Esophagus muscularis mucosa (tissue), 4 donors: ENCODE measurements at places on chromosomes 5 and 9. TPM values are rescaled to one million over a fixed set of nuclear protein-coding genes. Genes with fewer than 3 reads are reported as not detected.

DNA sequence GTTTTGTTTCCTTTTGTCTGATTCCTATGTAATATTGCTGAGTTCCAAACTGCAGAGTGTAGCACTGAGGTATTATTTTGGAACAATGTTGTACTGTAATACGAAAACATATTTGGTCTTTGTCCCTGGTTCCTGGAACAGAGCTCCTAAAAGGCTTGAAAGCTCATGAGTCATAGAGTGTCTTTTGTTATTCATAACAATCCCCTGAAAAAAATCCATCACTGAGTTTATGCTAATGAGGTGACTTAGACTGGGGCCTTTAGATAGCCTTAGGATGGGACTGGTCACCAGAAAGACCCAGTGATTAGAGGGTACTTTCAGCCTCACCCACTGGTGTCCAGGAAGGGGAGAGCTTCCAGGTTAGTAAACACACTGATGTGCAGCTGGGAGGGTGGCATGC, 132.7 kb upstream of the POU5F2 start:
- DNase-seq = no peak

Gene RANBP17
- 16.4 TPM for total RNA-seq

GRCh38 chr5:160152901-160153300, 33.7 kb upstream of the PWWP2A start:
- no peak for DNase-seq

Gene CAMK2A
- 3.3 TPM for total RNA-seq

Gene NEUROG1
- not detected for total RNA-seq
